WTC11 (cell line): ENCODE measurements at places on chromosomes 7 and 10. TPM values are rescaled to one million over a fixed set of nuclear protein-coding genes. Genes with fewer than 3 reads are reported as not detected.
A peak's percentile ranks its signal among the peaks of the same experiment; 100 is the strongest.

The MLXIPL gene
- total RNA-seq: 20.4 to 26.6 TPM (median 23.8 TPM) in 3 replicates

DNA sequence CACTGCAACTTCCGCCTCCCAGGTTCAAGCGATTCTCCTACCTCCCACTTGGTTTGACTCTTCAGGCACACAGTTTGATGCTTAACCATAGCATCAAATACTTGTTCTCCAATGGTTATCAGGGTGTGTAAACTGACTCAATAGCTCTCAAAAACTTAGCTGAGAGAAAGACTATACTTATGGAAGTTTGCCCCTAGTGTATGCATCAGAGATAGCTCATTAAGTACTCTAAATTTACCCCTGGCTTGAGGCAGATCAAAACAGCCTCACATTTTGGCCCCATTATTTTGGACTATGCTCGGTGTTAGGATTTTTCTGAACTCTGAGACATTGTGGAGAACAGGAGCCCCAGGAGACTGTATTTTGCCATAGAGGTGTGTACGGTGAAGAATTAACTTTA lies 40.8 kb upstream of the SLC35B4 start:
- no peak overlapping the region for H3K4me3 ChIP-seq
- no peaks in the 10 kb centered on the region for H3K36me3 ChIP-seq
- H3K27me3 ChIP-seq: peaks cover 14% of the 10 kb centered on the region
- DNase-seq: no peak

GRCh38 chr10:47046321-47047126 lies 135.3 kb downstream of the PTPN20 start:
- H3K36me3 ChIP-seq: no peaks in the 10 kb centered on the region
- H3K27ac ChIP-seq: no peak overlapping the region
- H3K4me1 ChIP-seq: peaks cover 3% of the 10 kb centered on the region; the same call in 1 of the 2 replicates
- peak; percentile 5 for DNase-seq
- no peaks in the 10 kb centered on the region; the same call in 1 of the 2 replicates for H3K27me3 ChIP-seq
- H3K4me3 ChIP-seq: no peak overlapping the region

- peaks cover 5% of the 10 kb centered on the region; the same call in 1 of the 2 replicates for H3K36me3 ChIP-seq
- H3K4me3 ChIP-seq: no peak overlapping the region
- H3K27ac ChIP-seq: no peak overlapping the region
- H3K27me3 ChIP-seq: no peaks in the 10 kb centered on the region
Observed at GRCh38 chr7:137418841-137419240, 75.3 kb upstream of the PTN start.

- DNase-seq: no peak
- peaks cover 23% of the 10 kb centered on the region for H3K4me1 ChIP-seq
- no peaks in the 10 kb centered on the region for H3K36me3 ChIP-seq
- H3K4me3 ChIP-seq: no peak overlapping the region
Observed at GRCh38 chr10:48594371-48594770, 10.5 kb downstream of the ARHGAP22 start.
